Ecto neural progenitor cell (in vitro differentiated cells): ENCODE measurements at places on chromosomes 3 and 15.

- no peak for DNase-seq
Observed at GRCh38 chr15:88428805-88429605, 38.2 kb downstream of the MRPL46 start.

- DNase-seq = no peak
Observed at GRCh38 chr15:71707230-71708050, 102.9 kb upstream of the NR2E3 start.

DNA sequence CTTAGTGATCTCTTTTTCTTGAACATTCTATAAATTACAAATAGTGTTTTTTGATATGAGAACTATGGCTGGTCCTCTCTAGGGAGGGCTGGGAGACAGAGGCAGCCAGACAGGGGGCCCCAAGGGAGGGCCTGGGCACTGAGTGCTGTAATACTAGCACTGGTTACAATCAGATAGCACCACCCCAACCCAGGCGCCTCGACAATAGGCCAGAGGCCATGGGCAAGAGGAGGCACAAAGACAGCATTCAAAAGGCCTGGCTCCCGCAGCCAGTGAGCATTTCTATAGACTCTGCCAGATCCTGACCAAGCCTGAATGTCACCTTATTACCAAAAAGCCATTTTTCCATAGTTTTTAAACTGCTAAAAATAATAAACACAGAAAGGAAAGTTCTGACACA lies 158.5 kb downstream of the THRB start:
- no peak for DNase-seq

DNA sequence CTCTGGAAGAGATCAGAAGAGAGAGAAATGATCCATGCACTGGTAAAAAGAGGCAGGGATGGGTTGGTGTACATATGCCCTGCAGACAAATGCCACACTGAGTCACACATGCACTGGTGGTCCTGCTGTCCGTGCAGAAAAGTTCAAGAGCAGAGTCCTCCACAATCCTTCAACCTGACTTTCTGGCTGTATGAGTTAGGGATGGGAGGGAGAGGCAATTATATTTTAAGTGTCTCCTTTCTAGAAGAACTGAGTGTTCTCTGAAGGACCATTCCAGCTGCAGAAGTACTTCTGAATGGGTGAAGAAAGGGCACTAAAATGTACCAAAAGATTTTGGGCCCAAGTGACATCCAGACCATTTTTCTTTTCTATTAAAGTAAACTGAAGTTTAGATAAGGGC lies 26.4 kb downstream of the TMEM39A start:
- no peak for DNase-seq

GRCh38 chr3:54321520-54321919 lies 199.2 kb downstream of the CACNA2D3 start:
- DNase-seq = no peak

- no peak for DNase-seq
Observed at GRCh38 chr3:99678896-99679295, 40.5 kb downstream of the COL8A1 start.

GRCh38 chr3:131551761-131552160 lies 49.0 kb upstream of the MRPL3 start:
- no peak for DNase-seq

GRCh38 chr15:39479911-39480310 lies 101.0 kb upstream of the THBS1 start:
- no peak for DNase-seq

DNA sequence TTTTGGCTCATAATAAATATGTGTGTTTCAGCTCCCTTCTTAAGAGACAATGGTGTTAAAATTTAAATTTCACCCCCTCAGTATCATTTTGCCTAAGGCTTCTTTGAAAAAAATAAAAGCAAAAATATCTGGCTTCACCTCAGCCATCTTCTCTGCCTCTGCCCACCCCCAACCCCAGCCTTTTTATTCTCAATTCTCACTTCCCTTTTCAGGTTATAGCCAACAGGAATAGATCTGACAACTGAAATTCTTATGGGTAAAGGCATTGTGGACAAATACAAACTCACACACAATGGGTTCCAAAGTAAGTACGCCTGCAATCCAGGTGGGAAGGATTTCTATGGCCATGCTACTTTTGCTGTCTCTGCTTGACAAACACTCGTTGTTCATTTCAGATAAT lies 399.0 kb upstream of the ARRDC4 start:
- no peak for DNase-seq

GRCh38 chr15:85690561-85691231 lies 104.0 kb downstream of the KLHL25 start:
- no peak for DNase-seq

DNA sequence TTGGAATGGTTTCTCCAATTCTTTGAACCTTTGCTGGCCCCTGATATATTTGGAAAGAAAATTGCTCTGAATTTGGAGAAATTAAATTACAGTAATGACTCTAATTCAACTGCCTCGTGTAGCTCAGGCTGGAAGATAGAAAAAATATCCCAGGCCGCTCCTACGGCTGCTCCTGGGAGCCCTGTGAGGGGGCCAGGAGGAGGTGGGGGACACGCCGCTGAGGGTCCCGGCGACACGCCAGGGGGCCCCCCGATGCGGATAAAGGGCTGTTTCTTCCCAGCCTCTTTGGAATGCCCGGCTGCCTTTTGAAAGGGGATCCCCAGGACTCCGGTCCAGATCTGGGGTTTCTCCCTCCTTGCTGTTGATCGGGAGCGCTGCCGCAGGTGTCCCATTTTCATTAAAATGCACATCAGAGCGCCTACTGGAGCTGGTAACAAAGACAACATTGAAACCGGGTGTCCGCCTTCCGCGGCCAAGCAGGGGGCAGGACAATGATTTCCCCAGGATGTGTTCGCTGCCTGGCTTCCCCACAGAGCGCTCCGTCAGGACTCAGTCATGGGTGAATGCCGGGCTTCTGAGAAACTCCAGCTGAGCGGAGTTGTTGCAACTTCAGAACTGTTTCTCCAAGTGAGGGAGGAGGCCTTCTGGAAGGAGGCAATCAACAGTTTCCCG lies 200.1 kb upstream of the KBTBD8 start:
- DNase-seq = peak; percentile 58

DNA sequence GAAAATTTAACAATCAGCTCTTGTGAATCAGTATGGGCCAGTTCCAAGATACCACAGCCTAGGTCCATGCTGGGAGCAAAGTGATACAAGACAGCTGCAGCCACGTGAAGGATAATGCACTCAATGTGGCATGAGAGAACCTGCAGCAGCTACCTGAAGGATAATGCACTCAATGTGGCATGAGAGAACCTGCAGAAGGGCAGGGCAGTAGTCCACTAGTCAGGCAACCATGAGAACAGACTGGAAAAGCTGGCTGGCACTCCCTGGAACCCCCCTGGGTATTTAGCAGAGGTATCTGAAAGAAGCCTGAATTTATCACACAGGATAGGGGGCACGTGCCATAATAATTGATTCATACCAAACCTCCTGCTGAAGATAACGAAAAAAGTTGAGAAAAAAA lies 237.6 kb downstream of the ATP8B4 start:
- DNase-seq = no peak

DNA sequence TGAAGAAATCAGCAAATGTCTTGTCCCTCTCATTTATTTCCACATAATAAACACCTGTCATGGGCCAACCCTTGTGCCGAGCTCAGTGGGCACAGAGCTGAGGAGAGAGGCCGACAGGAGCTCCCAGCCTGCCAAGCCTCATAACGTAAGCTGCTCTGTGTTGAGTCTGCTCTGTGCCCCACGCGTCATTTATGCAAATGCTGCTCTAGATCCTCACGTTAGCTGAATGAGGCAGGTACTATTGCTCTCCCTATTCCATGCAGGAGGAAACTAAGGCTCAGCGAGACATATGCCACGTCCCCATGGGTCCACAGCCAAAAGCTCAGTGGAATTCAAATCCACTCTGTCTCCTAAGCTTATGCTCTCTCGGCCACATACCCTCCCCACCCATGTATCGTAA lies 41.5 kb downstream of the EFCAB12 start:
- DNase-seq = no peak

- DNase-seq = no peak
Observed at GRCh38 chr15:42147431-42147735, 9.1 kb downstream of the PLA2G4F start.

DNA sequence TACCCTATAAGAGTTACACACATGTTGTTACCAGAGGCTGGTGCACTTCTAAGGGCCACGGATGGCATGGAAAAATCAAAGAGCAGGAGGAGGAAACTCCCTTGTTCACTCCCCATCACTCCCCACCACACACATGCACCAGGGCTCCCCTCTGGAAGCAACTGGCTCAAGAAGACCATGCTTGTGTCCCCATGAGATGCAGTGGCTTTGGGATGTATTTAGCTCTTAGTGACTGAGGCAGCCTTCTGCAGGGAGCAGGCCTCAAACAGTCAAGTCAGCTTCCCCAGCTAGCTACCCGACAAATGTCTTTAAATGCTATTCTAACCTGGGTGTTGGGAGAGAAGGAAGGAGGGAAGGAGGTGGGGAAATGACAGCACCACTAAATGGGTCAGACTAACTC lies 32.9 kb upstream of the RAD18 start:
- no peak for DNase-seq

- peak; percentile 88 for DNase-seq
Observed at GRCh38 chr15:74202452-74203401, at the start of gene STRA6. Gene STRA6, minus strand, starts transcription at chr15:74202787. Its CDS starts 520 bp downstream, at chr15:74202267.

DNA sequence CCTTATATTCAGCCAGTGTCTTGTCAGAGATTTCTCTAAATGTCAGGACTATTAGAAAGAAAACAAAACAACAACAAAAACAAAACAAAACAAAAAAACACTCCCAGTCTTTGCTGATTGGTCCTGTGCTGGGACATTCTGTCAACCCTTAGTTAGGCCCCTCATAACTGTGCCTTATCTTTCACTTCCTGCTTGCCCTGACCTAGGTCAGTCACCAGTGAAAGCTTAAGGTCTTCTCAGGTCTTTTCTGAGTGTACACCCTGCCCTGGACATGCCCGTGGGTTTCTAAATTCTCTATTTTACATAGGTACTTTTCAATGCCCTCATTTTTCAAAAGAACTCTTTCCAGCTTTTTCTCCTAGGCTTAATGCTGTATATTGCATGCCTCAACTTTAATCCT lies 454.1 kb downstream of the GRM7 start:
- no peak for DNase-seq

DNA sequence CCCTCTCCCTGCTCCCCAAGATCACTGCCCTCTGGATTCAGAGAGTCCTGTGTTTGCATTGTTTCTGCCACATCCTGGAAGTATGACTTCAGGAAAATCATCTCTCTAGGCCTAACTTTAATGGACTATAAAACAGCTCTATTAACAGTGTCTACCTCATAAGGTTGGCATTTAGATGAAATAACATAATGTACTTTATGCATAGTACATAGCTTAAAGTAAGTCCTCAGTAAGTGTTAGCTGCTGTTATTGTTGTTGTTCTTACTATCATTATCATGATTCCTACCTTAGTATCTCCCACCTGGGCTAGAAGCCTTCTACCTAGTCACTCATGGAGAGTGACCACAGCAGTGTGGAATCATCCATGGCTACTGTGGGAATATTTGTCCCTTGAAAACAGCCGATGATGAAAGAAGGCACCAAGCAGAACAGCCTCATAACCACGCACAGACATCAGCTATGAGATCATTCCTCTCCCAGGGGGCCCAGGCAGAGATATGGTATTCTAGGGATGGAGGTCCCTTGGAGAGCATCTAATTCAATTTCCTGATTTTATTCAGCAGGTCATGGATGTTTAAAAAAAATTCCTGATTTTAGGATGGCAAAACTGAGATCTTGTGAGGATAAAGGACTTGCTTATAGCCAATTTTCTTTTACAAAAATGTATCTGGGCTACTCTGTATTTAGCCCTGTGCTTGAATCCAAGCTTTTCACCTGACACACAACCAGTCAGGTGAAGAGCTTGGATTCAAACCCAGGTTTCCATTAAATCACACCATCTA lies 1.9 kb downstream of the FSD2 start:
- no peak for DNase-seq

DNA sequence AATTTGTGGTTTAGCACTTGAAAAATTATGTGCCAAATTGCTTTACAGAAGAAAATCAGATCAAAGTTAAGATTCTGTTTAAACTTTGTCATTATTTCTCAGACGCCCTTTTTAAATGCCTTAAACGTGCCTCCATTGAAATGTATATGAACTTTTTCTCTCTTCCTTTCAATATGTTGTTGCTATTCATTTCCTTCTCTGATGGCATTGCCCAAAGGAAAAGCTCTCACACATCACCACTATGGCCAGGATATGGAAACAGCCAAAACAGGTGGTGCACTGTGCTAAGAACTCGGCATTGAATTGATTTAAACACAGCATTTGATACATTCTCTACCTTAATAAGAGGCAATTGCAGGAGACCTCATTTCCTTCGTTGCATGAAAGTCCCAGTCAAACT lies 35.7 kb upstream of the NR2F2 start:
- no peak for DNase-seq

DNA sequence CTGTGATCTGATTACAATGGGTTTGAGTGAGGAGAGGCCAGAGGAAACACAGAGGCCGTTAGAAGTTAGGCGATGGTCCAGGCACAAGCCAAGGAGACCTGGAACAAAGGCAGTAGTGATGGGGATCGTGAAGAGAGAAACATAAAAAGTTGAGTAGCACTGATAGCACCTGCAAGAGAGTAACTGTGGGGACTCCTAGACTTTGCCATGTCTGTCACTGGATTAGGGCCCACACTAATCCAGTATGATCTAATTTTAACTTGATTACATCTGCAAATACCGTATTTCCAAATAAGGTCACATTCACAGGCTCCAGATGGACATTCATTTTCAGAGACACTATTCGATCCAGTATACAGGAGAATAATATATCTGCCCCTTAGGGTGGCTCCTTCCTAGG lies 144.7 kb downstream of the RAB11A start:
- DNase-seq = no peak

DNA sequence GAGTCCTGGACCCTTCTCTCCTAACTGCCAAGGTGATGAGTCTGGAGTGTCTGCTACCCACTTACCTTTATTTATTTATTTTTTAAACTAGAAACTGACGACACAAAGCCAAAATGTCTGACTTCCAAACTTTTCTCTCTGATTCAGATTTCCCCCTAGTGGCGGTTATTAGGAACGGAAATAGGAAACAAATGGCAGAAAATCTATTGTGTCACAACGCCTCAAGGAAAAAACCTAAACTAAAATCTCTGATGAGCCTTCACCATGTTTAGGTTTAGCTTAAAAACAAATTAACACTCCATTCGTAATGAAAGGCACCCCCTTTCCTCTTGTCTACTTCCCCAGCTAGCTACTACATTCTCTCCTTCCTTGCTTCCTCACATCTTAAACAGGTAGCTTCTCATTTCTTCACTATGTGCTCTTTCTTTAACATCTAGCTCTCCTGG lies 94.0 kb upstream of the MEX3B start:
- DNase-seq = no peak

- no peak for DNase-seq
Observed at GRCh38 chr15:57114070-57114469, 195.6 kb downstream of the TCF12 start.

DNA sequence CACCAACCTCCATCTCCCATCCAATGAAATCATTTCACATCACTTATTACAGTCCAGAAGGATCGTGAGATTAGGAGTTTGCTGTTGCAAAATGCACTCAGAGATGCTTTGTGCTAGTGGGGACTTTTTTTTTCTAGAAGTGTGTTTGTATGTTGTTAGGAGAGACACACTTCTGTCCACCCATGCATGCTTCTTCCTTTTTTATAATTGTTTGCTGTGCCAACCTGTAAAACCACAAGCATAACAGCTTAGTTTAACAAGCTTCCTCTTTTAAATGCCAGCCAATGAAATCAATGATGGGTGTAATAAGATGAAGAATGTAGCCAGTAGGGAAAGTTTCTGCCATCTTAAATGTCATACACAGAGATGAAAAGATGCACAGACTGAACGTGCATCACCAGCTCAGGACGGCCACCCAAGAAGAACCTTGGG lies 305.6 kb upstream of the STT3B start:
- no peak for DNase-seq

GRCh38 chr3:177286034-177286433 lies 88.8 kb upstream of the TBL1XR1 start:
- DNase-seq = no peak
